Mammary epithelial cell (primary cell): ENCODE measurements at places on chromosomes 1 and 21.
A peak's percentile ranks its signal among the peaks of the same experiment; 100 is the strongest.

GRCh38 chr1:50930193-50930592, 29.9 kb downstream of the FAF1 start:
- no peak for DNase-seq

GRCh38 chr1:11499601-11500331, 20.8 kb downstream of the DISP3 start:
- no peak for DNase-seq

DNA sequence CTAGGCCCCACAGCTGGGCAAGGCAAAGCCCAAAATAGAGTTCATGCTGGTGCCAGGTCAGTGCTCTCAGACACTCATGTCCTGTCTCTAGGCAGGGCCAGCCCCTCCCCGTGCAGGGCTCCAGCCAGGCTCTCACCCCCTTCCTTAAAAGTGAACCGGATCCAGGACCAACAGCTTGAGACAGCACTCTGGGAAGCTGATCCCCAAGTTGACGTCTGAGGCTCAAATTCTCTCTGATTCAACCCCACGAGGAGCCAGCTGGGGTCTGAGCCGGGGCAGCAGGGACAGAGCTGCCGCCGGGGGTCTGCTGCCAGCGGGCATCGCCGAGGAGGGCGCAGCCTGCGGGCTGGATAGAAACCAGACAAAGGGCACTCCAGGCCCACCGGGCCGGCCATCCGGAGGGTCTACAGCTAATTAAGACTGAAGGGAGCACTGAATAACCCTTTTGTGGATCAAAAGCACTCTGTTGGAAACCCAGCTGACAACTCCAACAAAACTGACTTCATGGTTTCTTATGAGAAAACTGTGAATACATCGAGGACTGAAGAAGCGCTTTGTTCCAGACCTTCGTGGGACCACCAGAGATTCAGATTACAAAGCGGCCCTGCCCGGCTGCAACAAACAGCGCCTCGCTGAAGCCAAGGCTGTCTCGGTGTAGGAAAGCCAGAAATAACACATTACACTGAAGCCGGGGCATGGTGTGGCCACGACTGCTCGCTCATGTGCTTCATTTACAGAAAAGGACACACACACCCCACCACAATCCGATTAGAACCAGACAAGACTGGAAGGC, 95.8 kb downstream of the PSMG1 start:
- DNase-seq: no peak

GRCh38 chr1:6378096-6378746, 15.3 kb downstream of the ACOT7 start:
- no peak for DNase-seq

- no peak for DNase-seq
Observed at GRCh38 chr1:229192853-229193252, 78.1 kb upstream of the RAB4A start.

DNA sequence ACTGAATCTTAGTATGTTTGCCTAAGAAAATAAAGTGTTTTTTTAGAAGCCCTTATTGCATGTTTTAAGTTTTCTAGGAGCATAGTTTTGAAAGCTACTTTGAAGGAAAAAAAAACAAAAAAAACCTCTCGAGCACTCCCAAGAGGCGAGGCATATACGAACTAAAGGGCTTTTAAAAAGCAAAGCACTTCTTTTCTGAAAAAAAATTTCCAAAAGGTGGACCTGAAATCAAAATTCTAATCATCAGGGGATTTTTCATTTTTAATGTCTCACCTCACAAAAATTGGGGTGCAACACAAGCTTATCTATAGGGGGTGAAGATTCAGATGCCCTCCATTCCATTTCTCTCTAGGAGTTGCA, 594 bp downstream of the GLMN start:
- DNase-seq: no peak

DNA sequence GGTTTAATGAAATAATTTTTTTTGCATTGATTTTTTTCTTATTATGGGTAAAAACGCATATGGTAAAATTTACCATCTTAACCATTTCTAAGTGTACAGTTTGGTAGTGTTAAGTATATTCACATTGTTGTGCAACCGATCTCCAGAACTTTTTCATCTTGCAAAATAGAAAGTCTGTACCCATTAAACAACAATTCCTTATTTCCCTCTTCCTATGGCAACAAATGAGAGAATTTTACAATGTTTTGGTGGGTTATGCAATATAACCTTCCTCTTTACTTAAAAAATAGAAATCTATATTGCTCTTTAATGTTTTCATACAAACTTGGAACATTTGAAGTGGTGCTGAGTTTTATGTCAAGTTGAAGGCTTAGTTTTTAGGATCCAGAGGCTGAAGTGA, 26.6 kb downstream of the MAP3K7CL start:
- no peak for DNase-seq

DNA sequence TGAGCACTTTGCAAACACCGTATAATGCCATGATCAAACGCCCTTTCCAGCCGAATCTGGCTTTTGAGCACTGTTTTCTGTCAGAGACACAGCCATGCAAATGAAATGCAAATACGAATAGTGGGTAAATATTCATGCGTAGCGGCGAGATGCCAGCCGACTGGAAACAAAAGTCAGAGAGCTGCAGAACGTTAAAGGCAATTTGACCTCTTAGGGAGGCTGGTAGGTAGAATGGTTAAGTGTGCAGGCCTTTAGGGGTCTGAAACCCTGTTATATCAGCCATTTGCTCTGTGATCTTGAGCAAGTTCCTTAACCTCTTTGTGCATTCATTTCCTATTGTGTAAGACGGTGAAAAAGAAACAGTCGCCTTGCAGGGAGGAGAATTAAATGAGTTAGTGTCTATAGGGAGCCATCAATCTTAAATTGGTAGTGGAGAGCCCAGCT, 6.5 kb upstream of the SDHB start:
- no peak for DNase-seq

DNA sequence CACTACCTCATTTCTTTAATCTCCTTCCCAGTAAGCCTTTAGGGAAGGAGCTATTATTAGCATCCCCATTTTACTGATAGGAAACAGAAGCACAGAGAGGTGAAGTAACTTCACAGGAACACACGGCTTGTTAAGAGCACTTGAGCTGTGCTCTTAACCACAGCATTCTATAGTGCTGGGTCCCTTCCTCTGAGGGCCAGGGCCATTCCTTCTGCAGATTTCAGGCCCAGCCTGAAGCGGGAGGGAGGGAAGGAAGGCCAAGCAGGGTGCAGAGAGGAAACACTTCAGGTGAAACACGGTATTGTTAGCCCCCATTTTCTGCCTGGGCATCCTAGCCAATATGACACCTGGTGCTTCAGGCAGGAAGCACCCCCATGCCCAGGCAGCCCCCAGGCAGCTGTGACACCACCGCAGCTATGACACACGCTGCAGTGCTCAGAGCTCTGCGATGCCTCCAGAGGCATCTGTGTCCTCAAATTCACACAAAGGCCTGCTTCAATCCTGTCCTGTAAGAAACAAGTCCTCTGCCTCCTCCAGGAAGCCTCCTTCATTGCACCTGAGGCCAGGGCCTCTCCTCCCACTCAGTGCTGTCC, 4.5 kb upstream of the EXTL1 start:
- DNase-seq: no peak

GRCh38 chr1:40699787-40700186, 8.3 kb downstream of the NFYC start:
- no peak for DNase-seq

- no peak for DNase-seq
Observed at GRCh38 chr1:28507646-28508434, 2.0 kb downstream of the RCC1 start.

DNA sequence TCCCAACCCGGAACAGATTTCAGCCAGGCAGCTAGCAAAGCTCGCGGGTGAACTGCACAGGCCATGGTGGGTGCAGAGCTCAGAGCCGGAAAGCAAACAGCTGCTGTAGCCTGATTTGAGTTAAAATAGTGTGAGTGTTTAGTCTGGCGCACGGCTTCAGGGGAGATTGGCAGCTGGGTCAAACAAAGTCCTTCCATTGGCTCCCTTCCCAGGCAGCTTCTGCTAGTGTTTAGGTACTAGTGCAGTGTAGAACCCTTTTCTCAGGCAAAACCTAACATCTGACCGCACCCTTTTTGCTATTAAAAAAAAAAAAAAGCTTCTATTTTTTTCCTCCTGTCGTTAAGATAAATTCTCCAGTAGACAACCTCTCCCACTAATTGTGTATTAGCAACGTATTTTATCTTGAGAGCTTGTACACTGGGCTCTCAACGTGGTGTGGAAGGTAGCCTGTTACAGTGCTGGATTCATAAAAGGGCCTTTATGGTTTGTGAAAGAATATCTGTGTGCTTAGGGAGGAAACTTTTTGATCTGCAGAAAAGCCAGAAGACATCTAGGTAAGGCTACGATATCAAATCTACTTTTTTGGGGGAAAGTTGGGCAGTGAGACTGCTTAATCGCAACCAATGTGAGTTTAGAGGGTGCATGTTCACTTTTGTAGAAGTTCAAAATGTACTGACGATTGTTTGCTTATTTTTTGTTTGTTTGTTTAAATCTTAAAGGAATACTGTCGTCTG, 689.6 kb downstream of the USP25 start:
- peak; percentile 50 for DNase-seq

GRCh38 chr1:104636581-104636980, 886.9 kb downstream of the AMY1C start:
- DNase-seq: no peak

GRCh38 chr1:18929686-18930085, 26.8 kb downstream of the IFFO2 start:
- DNase-seq: no peak

DNA sequence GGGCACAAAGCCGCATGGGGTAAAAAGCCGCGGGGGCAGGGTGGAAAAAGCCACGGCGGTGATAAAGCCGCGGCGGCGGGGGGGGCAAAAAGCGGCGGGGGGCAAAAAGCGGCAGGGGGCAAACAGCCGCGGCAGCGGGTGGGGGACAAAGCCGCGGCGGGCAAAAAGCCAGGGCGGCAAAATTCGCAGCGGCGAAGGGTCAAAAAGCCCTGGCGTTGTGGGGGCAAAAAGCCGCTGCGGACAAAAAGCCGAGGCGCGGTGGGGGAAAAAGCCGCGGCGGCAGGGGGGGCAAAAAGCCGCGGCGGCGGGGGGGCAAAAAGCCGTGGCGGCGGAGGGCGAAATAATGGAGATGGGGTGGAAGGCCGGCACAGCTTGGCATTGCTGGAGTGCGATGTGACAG, 3902.9 kb downstream of the SRGAP2C start:
- DNase-seq: no peak

GRCh38 chr1:184465489-184466146, 78.8 kb downstream of the C1orf21 start:
- no peak for DNase-seq

DNA sequence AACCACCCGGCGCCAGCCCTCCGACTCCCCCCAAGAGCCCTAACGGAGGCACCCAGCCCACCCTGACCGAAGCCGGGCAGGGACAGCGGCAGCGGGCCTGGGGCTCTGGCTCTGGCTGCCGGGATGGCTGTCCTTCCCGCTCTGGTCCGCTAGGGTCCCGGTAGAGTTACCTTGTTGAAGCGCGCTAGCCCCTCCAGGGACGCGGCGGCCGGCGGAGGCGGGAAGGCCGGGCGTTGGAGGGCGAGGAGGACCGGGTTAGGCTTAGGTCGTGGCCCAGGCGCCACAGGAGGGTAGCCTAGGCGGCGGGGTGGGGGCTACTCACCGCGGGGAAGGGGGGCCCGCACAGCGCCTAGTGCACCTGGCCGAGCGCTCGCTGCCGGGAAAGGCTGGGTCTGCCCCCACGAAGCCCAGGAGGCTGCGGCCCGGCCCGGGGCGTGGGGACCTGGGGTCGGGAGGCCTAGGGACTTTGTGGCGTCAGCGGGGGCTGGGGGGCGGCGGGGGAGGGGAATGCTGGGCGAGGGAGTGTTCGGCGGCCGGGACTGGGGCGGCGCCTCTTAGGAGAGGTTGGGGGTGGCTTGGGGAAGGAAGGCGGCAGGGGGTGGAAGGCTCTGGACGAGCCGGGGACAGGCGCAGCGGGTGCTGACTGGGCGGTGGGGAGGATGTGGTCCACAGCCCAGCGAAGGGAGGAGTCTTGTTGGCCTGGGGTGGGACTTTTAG, at the start of gene TRIM17:
TSS of gene TRIM17 (minus strand) at position 645 of the 717 bp plus-strand sequence. CDS start 1,789 bp downstream, outside the sequence.
- DNase-seq: no peak

GRCh38 chr1:8370905-8371315, 53.0 kb downstream of the SLC45A1 start:
- no peak for DNase-seq

GRCh38 chr1:164480285-164480907, 78.6 kb upstream of the PBX1 start:
- peak; percentile 2 for DNase-seq

DNA sequence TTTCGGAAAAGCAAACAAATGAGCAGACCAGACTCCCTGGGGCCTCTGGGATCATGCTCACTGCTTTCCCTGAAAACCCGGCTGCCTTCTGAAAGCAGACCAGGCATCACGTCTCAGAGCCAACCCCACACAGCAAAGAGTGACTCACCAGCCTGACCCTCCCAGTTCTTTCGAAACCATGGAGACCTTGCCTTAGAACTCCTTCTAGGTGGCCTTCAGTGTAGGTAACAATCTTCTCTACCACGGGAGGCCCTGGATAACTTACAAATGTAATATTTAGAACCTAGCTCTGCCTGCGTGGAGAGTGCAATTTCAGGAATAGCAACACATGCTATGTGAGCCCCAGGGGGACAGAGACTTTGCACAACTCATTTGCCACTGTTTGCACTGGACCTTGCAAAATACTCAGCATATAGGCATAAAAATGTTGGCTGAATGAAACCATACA, 105.2 kb downstream of the SUSD4 start:
- peak; percentile 77 for DNase-seq

DNA sequence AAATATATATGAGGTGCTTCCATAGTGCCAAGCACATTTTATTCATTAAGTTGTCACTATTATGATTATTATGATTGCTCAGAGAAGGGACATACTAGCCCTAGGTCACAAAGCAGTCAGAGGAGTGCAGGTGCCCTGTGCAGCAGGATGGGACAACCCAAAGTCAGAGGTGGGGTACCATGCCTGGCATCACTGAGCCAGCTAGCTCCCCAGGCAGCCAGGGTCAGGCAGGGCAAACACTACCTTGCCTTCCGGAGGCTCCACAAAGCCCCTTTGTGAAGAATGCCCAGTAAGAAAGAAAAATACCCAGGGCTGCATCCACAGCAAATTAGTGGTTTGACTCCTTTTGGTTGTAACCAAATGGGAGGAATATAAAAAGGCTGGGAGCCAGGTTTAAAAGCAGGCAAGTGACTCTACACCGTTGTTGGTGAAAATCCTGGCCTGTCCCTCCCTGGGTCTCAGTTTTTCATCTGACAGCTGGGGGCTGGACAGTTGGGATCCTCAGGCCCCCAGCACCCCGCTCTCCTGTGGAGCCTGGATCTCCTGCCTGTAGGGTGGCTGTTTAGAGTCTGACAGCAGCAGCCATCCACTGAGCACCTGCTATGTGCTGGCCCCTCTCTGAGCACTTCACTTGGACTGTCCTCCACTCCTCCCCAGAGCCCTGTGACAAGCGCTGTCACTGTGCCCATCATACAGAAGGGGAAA, 98.8 kb downstream of the GLIS1 start:
- DNase-seq: no peak

GRCh38 chr1:31748365-31748764, 15.8 kb downstream of the ADGRB2 start:
- no peak for DNase-seq
